ENCODE measurements at places on chromosomes 12 and 14.

GRCh38 chr12:112933129-112933505 is 5.2 kb upstream of the OAS3 start:
- no peak for DNase-seq

- no peak for DNase-seq
Measured at GRCh38 chr12:103960616-103961227, 5.0 kb upstream of the TDG start.

- DNase-seq: no peak
Measured at GRCh38 chr12:66944365-66944764, 265.5 kb upstream of the GRIP1 start.

DNA sequence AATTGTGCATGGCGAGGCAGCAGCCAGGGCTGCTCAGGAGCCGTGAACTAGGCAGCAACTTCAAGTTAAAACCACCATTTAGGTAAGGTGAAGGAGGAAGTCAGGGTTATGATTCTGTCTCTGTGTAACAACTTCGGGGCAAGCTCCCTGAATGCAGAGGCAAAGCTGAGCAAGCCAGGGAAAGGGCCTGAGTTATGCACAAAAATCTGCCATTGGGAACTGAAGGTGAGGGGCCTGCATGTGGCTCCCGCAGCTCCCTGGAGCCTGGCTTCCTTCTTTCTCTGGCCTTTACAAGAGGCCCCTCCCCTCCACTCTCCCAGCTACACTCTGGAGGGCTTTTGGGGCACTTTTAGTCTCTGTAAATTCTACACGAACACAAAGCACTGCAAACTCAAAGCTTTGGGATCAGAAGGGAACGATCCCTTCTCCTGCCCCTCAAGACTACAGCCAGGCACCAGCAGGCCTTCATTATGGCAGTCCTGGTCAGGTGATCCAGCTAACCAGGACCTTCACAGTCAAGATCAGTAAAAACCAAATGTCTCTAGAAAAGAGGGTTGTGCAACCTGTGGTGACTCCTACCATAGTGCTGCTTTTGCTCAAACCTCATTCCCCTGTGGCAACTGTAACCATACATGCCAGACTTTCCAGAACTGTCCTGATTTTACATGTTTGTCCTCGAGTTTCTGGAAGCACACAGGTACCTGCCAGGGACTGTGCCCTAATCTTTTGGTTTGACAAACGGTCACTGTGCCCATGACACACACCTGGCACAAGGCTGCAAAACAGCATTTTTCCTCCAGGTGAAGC is 67.2 kb upstream of the PTGR2 start:
- no peak for DNase-seq

DNA sequence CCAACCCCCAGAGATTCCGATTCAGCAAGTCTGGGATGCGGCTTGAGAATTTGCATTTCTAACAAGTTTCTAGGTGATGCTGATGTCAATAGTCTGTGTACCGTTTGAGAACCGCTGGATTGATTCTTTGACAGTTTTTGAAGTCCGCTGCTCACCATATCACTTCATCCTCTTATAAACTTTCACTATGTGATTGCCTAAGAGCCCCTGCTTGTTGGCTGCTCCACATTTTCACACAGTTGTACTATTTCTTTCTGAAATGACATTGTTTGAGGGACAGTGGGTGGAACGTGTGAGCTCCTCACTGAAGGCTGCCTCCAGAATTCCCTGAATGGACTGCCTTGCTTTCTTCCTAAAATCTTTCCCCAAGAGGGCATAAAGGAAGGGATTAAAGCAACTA is 7.7 kb downstream of the C3AR1 start:
- no peak for DNase-seq

Measured in forelimb muscle (tissue), 1 donor.